ENCODE measurements at places on chromosomes 5 and 9. TPM values are rescaled to one million over a fixed set of nuclear protein-coding genes. Genes with fewer than 3 reads are reported as not detected.

GRCh38 chr9:124590889-124591641, 83.9 kb upstream of the NR5A1 start:
- H3K27ac ChIP-seq: no peak overlapping the region
- H3K36me3 ChIP-seq: no peaks in the 10 kb centered on the region
- DNase-seq: no peak
- no peaks in the 10 kb centered on the region for H3K27me3 ChIP-seq

GRCh38 chr5:178198706-178199105, 5.6 kb upstream of the HNRNPAB start:
- DNase-seq: no peak
- H3K27ac ChIP-seq: no peak overlapping the region
- no peak overlapping the region for H3K4me3 ChIP-seq
- H3K36me3 ChIP-seq: no peaks in the 10 kb centered on the region

DNA sequence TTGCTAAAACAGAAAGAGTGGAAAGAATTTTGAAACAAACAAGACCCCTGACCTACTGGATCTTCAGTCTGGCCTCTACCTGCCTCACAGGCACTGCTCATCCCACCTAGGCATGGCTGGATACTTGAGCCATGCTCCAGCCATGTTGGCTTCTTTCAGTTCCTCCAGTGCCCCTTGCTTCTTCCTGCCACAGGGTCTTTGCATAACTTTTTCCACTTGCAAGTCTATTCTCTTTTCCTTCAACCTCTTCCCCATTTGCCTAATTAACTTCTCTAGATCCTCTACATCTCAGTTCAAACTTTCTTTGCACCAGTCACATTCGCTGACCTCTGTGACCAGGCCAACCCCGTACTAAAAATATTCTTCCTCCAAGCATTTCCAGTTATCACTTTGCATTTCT, 50.4 kb downstream of the STARD4 start:
- H3K27me3 ChIP-seq: no peaks in the 10 kb centered on the region
- no peaks in the 10 kb centered on the region for H3K4me1 ChIP-seq
- no peak overlapping the region for H3K27ac ChIP-seq
- no peak for DNase-seq
- H3K4me3 ChIP-seq: no peak overlapping the region
- H3K36me3 ChIP-seq: no peaks in the 10 kb centered on the region

DNA sequence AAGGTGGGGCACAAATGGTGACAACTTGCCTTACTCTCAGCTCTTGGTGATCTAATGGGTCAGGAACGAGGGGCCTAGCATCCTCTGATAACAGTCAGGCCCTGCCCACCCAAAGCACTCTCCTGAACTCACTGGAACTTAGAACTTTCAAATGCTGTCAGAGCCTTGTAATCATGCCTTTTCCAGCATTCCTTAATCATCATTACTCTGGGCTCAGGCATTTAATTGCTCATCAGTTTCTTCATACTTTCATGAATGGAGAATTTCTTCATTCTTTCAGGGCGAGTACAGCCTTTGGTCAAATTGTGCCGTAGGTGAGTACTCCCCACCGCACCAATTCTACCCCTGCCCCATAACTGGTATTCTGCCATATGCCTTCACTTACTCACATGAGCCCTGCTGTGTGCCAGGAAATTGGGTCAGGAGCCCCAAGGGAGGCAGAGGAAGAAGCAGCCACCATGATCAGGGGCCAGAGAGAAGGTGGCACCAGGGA, 30.2 kb upstream of the DUSP1 start:
- H3K27me3 ChIP-seq: no peaks in the 10 kb centered on the region
- peaks cover 29% of the 10 kb centered on the region for H3K4me1 ChIP-seq
- no peak overlapping the region for H3K4me3 ChIP-seq
- H3K27ac ChIP-seq: no peak overlapping the region
- H3K36me3 ChIP-seq: no peaks in the 10 kb centered on the region

Gene SPATA31A3
- not detected for total RNA-seq

Gene PCDHAC1
- 2.5 TPM for total RNA-seq

Gene APBA1
- 14.4 TPM for total RNA-seq

- H3K4me3 ChIP-seq: no peak overlapping the region
- H3K27ac ChIP-seq: no peak overlapping the region
- H3K36me3 ChIP-seq: no peaks in the 10 kb centered on the region
- H3K27me3 ChIP-seq: no peaks in the 10 kb centered on the region
- H3K4me1 ChIP-seq: no peaks in the 10 kb centered on the region
Measured at GRCh38 chr9:108553111-108553635, 302.6 kb downstream of the ACTL7B start.

DNA sequence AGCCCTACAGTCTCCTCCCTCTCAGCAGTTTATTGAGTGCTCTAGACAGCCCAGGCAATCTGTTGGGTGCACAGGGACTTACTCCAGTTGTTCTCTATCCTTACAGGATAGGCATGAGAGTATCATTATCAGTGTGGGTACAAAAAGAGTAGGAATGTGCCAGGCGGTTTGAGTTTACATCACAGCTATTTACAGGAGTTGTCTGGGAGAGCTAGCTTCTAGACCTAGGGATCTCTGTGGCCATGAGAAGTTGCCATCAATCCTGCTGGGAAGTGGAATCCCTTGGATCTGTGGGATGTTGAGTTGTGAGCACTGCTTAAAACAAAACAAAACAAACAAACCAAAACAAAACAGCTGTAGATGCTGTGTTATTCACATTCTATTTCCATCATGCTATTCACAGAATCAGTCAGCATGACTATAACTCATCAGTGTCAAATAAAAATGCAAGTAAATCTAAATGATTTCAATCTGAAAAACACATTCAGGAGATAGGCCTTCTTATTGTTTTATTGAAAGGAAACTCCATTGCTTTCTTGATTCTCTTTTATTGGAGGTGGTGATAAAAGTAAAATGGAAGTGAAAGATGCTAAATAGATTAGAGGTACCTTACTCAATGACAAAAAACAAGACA, 552.4 kb upstream of the ZNF608 start:
- H3K27ac ChIP-seq: no peak overlapping the region
- DNase-seq: no peak
- no peaks in the 10 kb centered on the region for H3K27me3 ChIP-seq

- H3K27me3 ChIP-seq: no peaks in the 10 kb centered on the region
- no peaks in the 10 kb centered on the region for H3K36me3 ChIP-seq
- no peaks in the 10 kb centered on the region for H3K4me1 ChIP-seq
- no peak overlapping the region for H3K27ac ChIP-seq
Measured at GRCh38 chr5:139243425-139243970, 45.3 kb upstream of the SIL1 start.

GRCh38 chr5:96121364-96121763, 159.7 kb upstream of the ELL2 start:
- H3K27me3 ChIP-seq: no peaks in the 10 kb centered on the region
- DNase-seq: no peak
- H3K4me1 ChIP-seq: no peaks in the 10 kb centered on the region
- no peak overlapping the region for H3K27ac ChIP-seq
- H3K4me3 ChIP-seq: no peak overlapping the region
- H3K36me3 ChIP-seq: no peaks in the 10 kb centered on the region

DNA sequence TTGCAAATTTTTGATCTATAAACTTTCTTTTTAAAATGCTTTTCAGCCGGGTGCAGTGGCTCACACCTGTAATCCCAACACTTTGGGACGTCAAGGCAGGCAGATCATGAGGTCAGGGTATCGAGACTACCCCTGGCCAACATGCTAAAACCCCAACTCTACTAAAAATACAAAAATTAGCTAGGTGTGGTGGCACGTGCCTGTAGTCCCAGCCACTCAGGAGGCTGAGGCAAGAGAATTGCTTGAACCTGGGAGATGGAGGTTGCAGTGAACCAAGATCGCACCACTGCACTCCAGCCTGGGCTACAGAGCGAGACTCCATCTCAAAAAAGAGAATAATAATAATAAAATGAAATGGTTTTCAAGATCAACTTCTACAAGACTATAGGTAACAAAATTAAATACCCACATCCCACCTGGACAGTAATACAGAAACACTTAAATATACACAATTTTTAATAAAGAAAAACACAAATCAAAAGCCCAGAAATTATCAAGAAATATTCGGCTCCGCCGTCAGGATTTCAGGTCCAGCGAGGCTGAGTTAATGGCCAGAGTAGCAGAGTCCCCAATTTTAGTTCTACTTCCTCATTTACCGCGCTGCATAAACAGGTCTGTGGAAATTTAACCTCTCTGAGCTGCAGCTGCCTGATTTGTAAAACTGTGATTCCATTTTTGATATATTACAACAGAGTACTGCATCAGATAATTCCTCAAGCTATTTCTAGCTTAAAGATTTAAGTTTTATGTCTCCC, 4.0 kb downstream of the TUT7 start:
- H3K4me1 ChIP-seq: peaks cover 27% of the 10 kb centered on the region
- no peak for DNase-seq
- no peaks in the 10 kb centered on the region for H3K36me3 ChIP-seq
- H3K4me3 ChIP-seq: no peak overlapping the region
- no peaks in the 10 kb centered on the region for H3K27me3 ChIP-seq

DNA sequence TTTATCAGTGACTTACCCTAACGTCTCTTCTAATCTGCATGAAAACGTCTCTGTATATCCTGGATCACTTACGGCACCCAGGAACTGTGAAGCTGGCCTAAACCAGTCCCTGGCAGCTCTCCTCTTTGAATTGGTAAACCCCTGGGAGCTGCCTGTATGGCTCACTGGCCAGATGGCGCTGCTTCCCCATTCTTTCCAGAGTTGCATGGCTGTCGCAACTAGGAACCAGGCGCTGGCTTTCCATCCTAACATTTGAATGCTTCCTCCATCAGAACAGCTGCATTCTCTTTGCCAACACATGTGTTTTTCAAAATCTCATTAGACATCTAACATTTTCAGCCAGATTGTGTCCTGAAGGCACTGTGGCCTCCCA, 8.0 kb upstream of the PCA3 start:
- H3K27me3 ChIP-seq: no peaks in the 10 kb centered on the region
- no peak for DNase-seq
- H3K36me3 ChIP-seq: no peaks in the 10 kb centered on the region
- no peaks in the 10 kb centered on the region for H3K4me1 ChIP-seq
- H3K4me3 ChIP-seq: no peak overlapping the region

Gene HTR4
- total RNA-seq: 0.21 TPM

DNA sequence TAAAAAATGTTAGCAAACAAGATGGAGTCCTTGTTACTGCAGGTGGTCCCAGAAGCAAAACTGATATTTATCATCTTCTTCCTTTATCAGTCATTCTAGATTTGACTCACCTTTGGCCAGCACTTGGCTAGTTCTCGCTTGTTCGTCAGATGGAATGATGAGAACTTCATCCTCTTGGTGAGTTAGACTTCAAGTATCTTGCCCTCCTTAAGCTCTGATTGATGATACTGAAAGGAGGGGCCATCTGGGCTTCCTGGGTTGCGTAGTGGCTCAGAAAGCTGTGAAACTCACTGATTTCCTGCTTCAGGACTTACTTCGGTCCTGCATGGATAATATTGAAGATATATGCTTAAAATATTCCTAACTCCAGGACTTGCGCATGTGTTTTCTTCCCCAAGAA, 1248.2 kb upstream of the CDH9 start:
- no peak overlapping the region for H3K27ac ChIP-seq
- DNase-seq: no peak
- H3K27me3 ChIP-seq: no peaks in the 10 kb centered on the region

Gene LCN2
- not detected for total RNA-seq

DNA sequence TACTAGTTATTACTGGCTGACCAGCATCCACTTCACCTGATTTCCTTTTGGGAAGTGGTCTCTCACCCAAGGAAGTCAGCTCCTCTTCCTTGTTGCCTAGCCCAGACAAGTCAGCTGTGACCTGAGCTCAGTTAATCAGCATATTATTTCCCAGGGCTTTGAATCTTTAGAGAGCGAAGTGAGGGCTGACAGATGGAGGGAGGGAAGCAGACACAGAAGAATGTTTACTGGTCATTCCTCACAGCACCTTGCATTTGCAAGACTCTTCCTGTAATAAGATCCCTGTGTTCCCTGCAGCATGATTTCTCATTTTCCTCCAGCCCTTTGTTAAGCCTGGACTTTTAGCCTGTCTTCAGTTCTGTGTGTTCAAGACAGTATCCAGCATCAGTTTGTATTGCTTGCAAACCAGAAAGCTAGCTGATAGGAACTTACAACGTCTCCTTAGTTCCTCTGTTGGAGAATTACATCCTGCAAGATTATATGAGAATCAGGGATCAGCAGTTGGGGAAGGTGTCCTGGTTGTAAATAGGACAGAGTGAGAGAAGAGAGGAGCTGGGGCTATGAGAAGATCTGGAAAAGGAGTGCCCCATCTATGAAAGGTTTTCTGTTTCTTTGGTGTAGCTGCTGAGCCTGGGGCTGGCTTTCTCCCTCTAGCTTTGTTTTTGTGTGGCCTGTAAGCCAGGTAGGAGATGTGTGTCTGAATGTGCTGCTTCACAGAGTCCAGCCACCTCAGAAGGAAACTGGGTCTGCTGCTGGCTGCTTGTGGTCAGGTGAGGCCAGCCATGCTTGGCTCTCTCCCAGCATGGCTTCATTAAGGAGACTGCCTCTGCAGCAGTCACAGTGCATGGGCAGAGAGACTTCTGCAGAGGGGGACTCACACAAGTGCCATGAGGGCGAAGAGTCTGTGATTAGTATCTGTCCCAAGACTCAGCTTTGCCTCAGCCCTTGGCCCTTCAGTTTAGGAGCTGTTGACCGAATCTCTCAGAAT, 50.3 kb downstream of the MAN2A1 start:
- no peak overlapping the region for H3K27ac ChIP-seq
- DNase-seq: no peak
- H3K36me3 ChIP-seq: peaks cover 3% of the 10 kb centered on the region
- no peak overlapping the region for H3K4me3 ChIP-seq

- no peaks in the 10 kb centered on the region for H3K27me3 ChIP-seq
- peaks cover 45% of the 10 kb centered on the region for H3K4me1 ChIP-seq
- no peak overlapping the region for H3K27ac ChIP-seq
Measured at GRCh38 chr9:126985870-126986498, 71.4 kb downstream of the RALGPS1 start.

Gene SOX30
- not detected for total RNA-seq

Gene BTNL3
- not detected for total RNA-seq

- DNase-seq: no peak
- H3K4me3 ChIP-seq: no peak overlapping the region
- no peaks in the 10 kb centered on the region for H3K36me3 ChIP-seq
Measured at GRCh38 chr5:35884773-35885172, 28.1 kb downstream of the IL7R start.

DNA sequence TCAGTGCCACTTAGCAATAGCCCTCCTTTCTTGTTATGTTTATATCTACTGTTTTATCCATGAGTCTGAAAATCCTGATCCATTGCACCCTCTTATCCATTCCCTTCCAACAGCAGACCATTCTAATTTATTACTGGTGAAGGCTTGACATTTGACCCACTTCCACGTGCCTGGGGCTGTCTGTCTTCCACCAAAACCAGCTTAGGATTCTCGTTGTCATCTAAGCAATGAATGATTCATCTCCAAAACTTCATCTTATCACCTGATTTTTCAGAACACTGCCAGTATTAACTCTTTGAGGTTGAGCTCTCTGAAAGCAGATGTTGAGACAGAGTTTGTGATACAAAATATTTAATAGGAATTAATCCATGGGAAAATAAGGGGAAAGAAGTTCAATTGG, 277.8 kb upstream of the FBXL7 start:
- no peaks in the 10 kb centered on the region for H3K4me1 ChIP-seq
- H3K4me3 ChIP-seq: no peak overlapping the region
- H3K27ac ChIP-seq: no peak overlapping the region
- H3K27me3 ChIP-seq: no peaks in the 10 kb centered on the region
- DNase-seq: no peak

- no peaks in the 10 kb centered on the region for H3K27me3 ChIP-seq
- H3K4me1 ChIP-seq: no peaks in the 10 kb centered on the region
- peaks cover 8% of the 10 kb centered on the region for H3K36me3 ChIP-seq
- no peak overlapping the region for H3K27ac ChIP-seq
Measured at GRCh38 chr9:3894772-3895171, 369.0 kb upstream of the RFX3 start.

GRCh38 chr9:79577969-79578723, 6.4 kb downstream of the TLE4 start:
- H3K27me3 ChIP-seq: no peaks in the 10 kb centered on the region
- DNase-seq: no peak
- H3K4me1 ChIP-seq: peaks cover 9% of the 10 kb centered on the region

Gene TMC1
- total RNA-seq: 2.3 TPM
